ENCODE measurements at places on chromosomes 11 and 22. TPM values are rescaled to one million over a fixed set of nuclear protein-coding genes. Genes with fewer than 3 reads are reported as not detected.

Gene SEC14L3
- not detected for total RNA-seq

Gene C11orf65
- total RNA-seq: 0.73 TPM

Gene CLDN5
- 0.86 TPM for total RNA-seq

Gene HORMAD2
- not detected for total RNA-seq

Gene SLC29A2
- total RNA-seq: 0.78 TPM
